NCI-H2081 treated with DMSO at 0.1 percent for 48 hours (cell line): ENCODE measurements at places on chromosomes 5 and 9.

DNA sequence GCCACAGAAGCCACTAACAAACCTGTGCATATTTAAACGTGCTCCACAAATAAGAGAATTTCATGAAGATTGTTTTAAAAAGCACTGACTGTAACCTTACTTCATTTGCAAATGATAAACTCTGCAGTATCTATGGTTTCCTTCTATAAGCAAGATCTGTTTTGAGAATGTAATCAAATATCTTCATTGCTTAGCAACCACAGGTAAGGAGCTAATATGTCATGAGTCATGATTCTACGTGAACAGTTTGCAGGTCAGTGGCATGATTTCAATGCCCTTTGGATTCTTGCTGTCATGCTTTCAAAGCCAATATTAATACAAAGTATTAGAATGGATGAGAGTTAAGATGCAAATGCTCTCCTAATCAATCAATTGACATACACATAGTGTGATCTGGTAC is 325.0 kb downstream of the EDIL3 start:
- DNase-seq = no peak

GRCh38 chr5:135013947-135014570 is 20.0 kb downstream of the PITX1 start:
- DNase-seq = no peak

DNA sequence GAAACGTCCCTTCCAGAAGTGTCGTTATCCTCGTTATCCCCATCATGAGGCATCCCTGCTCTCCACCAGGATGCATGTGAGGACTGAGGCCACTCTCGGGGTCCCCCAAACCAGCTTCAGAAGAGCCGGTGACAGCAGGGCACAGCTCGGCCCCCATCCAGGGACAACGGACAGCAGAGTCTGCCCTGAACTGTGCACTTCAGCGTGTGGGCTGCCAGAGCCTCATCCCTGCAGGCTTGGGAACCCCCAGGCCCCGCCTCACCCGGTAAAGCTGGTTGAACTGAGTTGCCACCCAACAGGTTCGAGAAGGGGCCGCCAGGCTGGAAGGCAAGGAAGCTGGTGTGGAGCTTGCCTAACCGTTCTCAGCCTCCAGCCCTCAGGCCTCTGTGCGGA is 710 bp upstream of the CARD9 start:
- no peak for DNase-seq

DNA sequence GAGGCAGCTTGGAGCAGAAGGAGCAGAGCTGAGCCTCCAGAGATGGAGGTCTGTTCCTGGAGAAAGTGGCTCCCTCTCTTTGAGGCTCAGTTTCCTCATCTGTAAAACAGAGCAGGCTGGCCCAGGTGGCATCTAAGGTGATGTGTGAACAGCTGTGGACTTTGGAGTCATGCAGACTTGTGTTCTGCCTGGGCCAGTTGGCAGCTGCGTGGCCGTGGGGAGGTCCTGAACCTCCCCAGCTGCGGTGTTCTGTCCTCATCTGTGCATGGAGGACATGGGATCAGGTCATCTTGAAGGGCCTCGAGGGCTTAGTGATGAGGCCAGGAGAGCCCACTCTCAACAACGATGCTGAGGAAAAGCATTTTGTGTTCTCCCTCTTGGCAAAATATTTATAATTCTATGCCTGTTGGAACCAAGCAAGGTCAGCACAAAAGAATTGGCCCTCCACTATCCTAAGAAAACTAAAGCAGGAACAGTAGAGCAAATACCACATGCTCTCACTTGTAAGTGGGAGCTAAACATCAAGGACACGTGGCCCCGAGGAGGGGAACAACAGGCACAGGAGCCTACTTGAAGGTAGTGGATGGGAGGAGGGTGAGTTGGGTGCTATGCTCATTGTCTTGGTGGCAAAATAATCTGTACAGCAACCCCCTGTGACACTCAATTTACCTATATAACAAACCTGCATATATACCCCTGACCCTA is 63.2 kb upstream of the COL15A1 start:
- DNase-seq = no peak

- DNase-seq = no peak
Measured at GRCh38 chr9:130140706-130141105, 31.5 kb upstream of the NCS1 start.

GRCh38 chr9:7313389-7313788 is 486.2 kb downstream of the DMAC1 start:
- DNase-seq = no peak

- no peak for DNase-seq
Measured at GRCh38 chr5:179834120-179834519, 13.4 kb downstream of the SQSTM1 start.

DNA sequence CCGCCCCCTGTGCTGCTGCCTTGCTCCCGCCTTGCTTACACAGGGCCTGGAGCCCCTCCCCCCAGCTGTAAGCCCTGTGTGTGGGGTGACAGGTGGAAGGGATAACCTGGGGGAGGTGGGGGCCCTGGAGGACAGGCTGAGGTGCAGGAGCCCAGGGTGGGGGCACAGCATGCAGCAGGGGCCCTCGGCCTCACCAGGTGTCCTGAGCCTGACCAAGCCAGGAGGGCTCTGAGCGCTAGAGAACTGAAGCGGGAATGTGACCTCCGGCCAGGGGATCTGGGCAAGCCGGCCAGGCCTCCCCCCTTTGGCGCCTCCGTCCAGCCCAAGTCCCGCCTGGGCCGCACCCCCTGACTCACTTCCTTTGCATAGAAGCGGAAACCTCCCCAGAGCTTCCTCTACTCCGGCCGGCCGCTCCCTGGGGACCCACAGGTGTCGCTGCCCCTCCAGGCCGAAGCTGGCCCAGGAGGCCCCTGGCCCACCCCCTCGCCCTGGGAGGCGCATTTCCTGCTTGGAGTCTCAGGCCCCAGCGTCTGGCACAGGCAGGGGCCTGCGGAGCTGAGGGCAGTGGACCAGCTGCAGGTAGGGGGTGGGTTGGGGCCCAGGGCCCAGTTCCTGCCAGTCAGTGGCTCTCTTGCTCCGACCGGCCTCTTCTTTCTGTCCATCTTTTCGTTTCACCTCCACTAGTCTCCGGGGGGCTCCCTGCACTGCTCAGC is at the start of gene TOR4A:
Gene TOR4A, plus strand, starts transcription at position 398 of the 713 bp plus-strand sequence. CDS start 964 bp downstream, outside the sequence.
- no peak for DNase-seq

- DNase-seq = no peak
Measured at GRCh38 chr5:73135021-73135420, 14.6 kb downstream of the TMEM171 start.

GRCh38 chr5:36209664-36210063 is 32.1 kb downstream of the NADK2 start:
- DNase-seq = no peak

DNA sequence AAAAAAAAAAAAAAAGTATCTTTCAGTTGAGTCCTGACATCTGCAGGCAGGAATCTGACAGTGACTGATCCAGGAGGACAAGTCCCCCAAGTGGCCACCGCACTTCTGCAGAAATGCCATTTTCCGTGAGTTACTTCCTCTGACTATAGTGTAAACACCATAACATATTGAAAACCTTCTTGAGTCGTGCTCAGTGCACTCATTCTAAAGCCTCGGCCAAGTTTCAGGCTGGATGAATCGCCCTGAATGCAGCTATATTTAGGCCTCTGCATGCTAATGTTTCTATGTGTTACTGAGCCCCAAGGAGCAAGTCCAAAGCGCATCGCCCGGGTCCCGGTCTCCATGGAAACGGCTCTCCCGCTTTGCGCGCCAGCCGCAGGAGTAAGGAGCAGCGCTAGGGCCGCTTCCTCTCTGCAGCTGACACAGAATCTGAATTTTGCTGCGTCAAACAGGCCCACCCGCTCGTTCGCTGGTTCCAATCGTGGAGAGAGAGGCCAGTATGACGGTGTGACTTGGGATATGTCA is 335.4 kb downstream of the MSX2 start:
- DNase-seq = no peak

- DNase-seq = no peak
Measured at GRCh38 chr9:125999504-125999881, 252.3 kb downstream of the PBX3 start.

DNA sequence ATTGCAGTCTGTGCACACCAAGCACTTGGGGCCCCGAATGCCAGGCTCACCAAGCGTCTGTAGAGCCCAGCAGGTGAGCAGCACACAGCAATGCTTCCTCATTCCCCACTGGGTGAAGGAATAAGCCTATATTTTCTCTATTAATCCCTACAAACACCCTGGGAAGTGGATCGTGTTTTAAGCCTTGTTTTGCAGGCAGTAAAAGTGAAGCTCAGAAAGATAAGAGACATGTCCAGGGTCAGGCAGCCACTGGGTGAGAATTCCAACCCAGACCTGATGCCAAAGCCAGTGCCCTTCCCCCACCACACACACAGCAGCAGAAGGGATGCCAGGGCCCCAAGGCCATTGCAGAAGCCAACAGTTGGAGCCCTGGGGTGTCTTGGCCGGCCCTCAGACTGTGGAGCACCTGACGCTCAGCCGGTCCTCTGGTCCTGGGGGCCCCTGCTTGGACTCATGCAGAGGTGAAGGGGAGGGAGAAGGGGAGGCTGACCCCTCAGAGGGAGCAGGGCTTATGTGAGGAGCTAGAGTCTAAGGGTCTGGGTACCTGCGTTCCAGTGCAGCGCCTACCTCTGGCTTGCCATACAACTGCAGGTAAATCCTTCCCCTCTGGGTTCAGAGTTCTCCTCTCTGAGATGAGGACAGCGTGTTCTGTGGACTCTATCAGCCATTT is 26.3 kb upstream of the SYNPO start:
- DNase-seq = no peak

DNA sequence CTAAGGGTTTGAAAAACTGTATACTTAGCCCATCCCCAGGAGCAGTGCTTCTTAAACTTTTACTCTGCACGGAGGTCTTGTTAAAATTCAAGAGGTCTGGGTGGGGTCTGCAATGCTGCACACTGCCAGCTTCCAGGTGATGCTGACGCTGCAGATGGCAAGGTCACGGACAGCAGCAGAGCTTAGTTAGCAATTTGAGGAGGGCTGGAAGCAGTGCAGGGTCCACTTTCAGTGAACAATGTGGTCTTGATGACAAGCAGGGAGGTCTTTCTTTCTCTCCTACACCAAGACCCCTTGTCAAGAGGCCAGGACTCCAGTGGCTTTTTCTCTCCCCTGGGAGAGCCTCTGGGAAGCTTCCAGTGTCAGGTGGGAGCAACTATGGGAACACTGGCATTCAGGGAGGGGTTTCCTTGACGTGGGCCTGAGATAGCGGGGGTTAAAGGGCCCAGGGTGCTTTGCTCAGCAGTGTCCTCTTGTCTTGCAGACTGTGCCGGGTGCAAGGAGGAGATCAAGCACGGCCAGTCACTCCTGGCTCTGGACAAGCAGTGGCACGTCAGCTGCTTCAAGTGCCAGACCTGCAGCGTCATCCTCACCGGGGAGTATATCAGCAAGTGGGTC is 65.0 kb upstream of the AFAP1L1 start:
- DNase-seq = no peak

DNA sequence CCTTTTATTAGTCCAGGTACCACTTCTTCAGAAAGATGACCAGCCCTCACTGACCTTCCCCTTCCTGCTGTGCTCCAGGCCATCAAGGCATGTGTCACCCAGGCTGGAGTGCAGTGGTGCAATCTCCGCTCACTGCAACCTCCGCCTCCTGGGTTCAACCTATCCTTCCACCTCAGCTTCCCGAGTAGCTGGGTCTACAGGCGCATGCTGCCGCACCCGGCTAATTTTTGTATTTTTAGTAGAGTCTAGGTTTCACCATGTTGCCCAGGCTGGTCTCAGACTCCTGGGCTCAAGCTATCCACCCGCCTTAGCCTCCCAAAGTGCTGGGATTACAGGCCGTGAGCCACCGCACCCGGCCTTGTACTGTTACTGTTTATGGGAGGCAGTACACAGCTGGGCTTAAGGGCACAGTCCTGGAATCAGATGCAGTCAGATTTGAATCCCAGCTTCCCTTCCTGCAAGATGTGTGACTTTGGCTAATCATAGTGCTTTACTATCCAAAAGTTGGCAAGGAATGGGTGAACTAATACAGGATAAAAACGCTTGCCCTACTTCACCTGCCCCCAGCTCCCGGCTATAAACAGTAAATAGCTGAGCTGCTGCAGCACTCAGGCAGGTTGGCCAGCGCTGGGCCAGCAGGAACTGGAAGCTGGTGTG is 483 bp upstream of the EIF4EBP3 start:
- no peak for DNase-seq

DNA sequence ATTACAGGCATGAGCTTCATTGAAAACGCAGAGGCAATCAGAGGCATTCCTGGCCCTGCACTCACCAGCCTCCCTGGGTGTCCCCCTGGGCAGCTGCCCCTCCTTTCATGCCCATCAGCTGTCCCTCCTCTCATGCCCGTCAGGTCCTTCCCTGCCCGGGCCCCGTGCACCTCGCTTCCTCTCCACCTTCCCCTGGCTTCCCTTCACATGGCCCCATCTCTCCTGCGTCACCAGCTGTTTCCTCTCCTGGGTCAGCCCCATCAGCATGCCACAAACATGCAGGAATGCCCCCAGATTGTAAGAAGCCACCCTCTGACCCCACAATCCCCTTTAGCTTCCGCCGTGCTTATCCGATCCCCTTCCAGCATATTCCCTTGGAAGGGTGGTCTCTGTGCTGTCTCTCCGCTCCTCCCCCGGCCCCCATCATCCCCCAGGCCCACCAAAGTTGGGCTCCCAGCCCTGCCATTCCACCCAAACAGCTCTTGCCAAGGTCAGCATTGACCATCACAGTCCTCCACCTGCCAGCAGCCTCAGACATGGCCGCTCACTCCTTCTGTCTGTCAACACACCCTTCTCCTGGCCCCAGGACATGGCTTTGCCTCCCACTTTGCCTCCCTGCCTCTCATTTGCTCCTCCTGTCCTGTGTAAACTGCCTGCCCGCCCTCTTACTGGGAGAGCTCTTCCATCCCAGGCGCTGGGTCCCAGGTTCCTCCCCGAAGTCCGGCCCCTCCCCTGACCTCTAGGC is 98.6 kb upstream of the IER5L start:
- DNase-seq = no peak

- no peak for DNase-seq
Measured at GRCh38 chr5:69404659-69405330, 10.1 kb upstream of the MARVELD2 start.

DNA sequence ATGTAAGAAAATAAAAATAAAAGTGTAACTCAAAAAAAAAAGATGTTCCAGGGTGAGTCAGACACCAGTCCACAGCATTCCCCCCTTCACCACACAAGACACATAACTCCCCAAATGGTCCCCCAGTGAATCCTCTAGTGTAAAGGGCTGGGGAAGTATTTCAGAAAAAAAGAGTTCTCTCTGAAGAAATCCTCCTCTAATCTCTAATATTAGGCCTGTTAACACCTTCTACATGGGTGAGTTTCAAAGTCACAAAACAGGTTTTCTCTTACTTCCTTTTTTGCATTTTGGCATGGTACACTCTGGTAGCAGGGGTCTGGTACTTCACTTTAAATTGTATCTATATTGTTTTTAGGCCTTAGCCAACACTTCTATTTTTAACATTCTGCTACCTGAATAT is 28.2 kb downstream of the RNF145 start:
- DNase-seq = no peak

DNA sequence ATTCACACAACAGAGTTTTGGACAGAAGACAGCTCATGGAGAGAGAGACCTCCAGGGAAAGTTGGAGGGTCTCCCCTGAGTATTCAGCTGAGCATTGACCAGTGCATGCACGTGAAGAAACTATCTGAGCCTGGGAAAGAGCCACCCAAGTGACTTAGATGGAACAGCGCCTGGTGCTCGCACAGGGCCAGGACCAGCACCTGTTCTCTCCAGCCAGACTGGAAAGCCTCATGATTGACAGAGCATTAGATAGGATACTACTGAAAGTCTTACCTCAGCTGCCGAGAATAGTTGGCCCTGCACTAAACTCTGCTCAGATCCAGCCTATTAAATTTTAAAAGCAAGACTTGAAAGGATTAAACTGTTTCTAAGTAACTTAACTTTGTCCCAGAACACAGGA is 28.3 kb upstream of the NEURL1B start:
- no peak for DNase-seq
